ENCODE measurements at places on chromosomes 5 and 9. TPM values are rescaled to one million over a fixed set of nuclear protein-coding genes. Genes with fewer than 3 reads are reported as not detected.

The VPS13A gene
- total RNA-seq = 28.5 TPM

The C7 gene
- 8.2 TPM for total RNA-seq

The SIGMAR1 gene
- 20.8 TPM for total RNA-seq

The PRRX2 gene
- total RNA-seq = not detected

The GDNF gene
- not detected for total RNA-seq

The N4BP3 gene
- total RNA-seq = 4.1 TPM

The SPINK6 gene
- not detected for total RNA-seq

The FRMD3 gene
- total RNA-seq = 43.6 TPM

The GABRA1 gene
- 29.8 TPM for total RNA-seq

The LPAR1 gene
- total RNA-seq = 24.5 TPM

The MAMDC4 gene
- 4.1 TPM for total RNA-seq

The OLFM1 gene
- total RNA-seq = 69.7 TPM

The GRPEL2 gene
- 64.4 TPM for total RNA-seq

The HSPA4 gene
- 140 TPM for total RNA-seq

The LCP2 gene
- 1.2 TPM for total RNA-seq

The CCNO gene
- total RNA-seq = not detected

The SLC34A3 gene
- not detected for total RNA-seq

Measured in frontal cortex (tissue), 4 donors.